ENCODE measurements at places on chromosomes 5 and 9.
A peak's percentile ranks its signal among the peaks of the same experiment; 100 is the strongest.

DNA sequence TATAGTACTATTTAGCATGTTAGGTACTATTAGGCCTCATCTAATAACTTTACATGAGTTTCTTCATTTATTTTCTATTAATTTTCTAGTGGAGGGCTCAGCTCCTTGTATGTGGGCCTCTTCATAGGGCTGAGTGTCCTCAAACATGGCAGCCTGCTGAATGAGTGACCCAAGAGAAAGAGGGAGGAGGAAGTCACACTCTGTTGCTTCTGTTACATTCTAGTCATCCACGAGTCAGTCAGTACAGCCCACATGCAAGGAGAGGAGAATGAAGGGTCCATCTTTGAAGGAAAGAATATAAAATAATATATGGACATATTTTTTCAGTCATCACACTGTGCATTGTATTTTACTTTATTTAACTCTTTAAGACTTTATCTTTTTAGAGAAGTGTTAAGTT, 66.6 kb upstream of the NR3C1 start:
- DNase-seq = no peak

DNA sequence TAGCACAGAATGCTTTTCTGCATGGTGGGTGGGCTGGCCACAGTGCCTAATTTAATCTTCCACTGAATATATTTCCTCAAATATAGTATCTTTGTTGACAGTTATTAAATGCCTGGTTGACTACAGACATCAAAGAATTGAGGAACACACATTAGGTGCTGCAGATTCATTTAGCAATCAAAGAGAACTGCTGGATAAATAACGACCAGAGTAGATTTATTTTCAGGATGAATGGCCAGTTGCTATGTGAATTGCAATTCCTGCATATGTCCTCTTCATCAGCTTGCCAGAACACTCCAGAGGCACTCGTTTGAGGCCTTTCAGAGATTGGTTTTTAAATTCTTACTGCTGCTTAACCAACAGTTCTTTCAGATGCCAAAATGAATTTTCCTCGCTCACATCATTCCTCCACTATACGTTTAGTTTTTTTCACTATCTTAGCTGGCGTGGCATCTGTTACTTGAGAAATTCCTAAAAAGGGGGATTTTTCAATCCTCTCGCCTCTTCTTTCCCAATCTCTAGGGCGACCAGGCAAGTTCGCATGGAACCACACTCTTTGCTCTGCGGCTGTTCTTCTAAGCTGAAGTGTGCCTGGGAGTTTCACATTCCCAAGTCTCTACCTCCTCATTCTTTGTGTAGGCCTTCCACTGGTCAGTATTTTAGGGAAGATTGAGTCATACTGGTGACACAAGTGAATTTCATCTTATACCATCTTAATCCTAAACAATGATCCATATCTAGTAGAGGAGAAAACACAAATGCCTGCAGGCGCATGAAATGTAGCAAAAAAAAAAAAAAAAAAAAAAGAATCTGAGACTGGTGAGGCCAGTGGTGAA, 237.1 kb upstream of the NMUR2 start:
- no peak for DNase-seq

- DNase-seq = peak; percentile 62
Observed at GRCh38 chr9:2053883-2054845, 39.0 kb downstream of the SMARCA2 start.

GRCh38 chr9:71928376-71928775, 16.9 kb downstream of the C9orf85 start:
- DNase-seq = no peak

DNA sequence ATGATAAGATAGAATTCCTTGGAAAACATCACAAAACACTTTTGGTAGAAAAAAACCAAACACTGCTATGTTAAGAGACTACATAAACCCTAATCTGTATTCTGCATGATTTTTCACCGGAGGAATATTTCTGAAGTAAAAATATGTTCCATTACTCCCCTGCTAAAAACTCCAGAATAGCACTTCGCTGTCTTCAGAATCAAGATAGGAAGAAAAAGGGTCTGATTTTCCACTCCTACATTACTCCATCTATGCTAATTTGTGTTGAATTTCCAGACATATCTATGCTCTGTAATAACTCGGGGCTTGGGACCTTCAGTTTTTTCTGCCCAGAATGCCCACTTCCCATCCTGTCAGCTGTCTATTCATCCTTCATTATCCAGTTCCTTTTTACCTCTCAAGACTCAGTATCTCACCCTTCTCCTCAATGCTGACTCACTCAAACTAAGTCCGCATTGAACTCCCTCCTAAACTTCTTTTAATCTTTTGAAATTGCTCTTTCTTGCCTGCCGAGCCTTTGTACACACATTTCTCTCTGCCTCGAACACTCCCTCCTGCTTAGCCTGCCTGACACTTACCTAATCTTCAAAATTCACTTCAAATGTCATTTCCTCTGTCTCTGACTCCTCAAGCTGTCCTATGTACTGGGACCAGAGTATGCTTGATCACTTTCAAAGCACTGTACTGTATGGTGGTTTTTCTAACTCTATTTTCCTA, 171.0 kb downstream of the ARRDC3 start:
- DNase-seq = no peak

DNA sequence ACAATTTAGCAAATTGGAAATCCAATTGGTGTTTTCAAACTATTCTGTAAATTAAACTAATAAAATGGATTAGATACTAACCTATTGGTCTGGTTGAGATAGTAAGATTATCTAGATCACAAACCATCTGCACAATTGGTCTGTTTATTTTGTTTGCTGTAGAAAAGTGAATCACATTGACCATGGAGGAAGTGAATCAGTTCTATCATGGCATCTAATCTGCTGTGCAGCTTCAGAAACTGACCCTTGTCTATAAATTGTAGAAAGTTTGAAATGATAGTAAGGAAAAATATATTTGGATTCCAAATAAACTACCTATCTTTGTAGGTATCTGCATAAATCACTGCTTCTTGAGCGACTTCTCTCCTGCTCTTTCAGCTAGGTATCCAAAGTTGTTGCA, 1865.4 kb downstream of the MAT2B start:
- no peak for DNase-seq

- DNase-seq = peak; percentile 45
Observed at GRCh38 chr5:53481887-53482716, 1.7 kb downstream of the FST start.

GRCh38 chr5:35285011-35285410, 54.7 kb upstream of the PRLR start:
- no peak for DNase-seq

GRCh38 chr9:79220666-79221065, 351.1 kb upstream of the TLE4 start:
- no peak for DNase-seq

GRCh38 chr5:122154491-122154890, 25.1 kb downstream of the ZNF474 start:
- DNase-seq = no peak

GRCh38 chr5:96006291-96006690, 44.6 kb upstream of the ELL2 start:
- no peak for DNase-seq

DNA sequence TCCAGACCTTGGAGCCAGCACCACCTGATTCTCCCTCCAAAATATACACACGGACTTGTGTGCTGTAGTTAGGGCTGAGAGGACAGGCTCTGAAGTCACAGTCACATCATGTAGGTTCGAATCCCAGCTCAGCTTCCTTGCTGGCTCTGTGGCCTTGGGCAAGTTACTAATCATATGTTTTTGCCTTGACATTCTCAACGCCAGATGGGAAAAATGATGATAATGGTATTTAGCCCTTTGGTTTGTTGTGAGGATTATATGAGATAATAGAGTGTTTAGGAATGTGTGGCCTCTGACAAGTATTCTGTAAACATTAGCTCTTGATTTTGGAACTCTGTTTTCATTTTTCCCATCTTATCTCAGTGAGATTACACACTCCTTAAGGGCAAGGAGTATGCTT, 72.5 kb downstream of the PLAC8L1 start:
- no peak for DNase-seq

DNA sequence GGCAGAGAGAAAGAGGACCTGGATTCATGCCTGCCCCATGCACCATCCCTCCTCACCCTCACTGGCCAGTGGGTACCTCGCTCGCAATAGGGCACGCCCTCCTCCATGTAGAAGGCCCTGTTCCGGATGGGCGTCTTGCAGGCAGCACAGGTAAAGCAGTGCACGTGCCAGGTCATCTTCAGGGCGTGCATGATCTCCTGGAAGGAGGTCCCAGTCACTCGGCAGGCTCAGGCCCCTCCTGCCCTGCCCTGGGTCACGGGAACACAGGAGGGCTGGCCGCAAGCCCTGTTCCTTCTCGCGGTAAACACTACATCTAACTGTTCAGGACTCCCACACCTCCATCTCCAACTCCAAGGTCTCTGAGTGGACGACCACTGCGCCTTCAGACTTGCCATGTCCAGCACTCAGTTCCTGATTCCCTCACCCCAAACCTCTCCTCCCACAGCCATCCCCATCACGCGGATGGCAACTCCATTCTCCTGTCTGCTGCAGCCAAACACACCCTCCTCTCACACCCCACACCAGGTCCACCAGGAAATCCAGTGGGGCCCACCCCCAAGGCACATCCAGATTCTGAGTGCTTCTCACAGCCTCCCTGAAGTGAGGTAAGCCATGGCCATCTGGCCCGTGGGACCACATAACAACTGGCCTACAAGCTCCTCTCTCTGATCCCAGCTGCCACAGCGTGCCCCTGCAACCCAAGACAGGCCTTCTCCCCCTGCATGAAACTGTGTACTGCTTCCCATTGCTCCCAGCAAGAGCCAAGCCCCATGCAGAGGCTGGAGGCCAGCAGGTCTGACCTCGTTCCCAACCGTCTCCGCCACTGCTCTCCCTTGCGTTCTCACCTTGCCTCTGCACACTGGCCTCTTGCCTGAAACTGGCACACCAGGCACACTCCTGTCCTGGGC, 10.8 kb upstream of the DBN1 start:
- no peak for DNase-seq

DNA sequence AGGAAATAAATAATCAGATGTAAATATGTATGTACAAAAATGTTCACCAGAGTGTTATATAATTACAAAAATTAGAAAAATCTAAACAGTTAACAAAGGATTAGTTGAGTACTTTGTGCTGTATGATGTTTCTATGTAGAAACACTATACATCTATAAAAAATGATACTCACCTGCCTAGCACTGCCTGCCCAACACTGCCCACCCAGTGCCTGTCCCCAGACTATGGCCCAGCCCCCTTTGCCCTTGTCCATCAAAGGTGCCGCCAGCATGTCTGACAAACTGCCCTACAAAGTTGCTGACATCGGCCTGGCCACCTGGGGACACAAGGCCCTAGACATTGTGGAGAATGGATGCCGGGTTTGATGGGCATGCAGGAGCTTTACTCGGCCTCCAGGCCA, 6.1 kb upstream of the MEGF9 start:
- DNase-seq = no peak

DNA sequence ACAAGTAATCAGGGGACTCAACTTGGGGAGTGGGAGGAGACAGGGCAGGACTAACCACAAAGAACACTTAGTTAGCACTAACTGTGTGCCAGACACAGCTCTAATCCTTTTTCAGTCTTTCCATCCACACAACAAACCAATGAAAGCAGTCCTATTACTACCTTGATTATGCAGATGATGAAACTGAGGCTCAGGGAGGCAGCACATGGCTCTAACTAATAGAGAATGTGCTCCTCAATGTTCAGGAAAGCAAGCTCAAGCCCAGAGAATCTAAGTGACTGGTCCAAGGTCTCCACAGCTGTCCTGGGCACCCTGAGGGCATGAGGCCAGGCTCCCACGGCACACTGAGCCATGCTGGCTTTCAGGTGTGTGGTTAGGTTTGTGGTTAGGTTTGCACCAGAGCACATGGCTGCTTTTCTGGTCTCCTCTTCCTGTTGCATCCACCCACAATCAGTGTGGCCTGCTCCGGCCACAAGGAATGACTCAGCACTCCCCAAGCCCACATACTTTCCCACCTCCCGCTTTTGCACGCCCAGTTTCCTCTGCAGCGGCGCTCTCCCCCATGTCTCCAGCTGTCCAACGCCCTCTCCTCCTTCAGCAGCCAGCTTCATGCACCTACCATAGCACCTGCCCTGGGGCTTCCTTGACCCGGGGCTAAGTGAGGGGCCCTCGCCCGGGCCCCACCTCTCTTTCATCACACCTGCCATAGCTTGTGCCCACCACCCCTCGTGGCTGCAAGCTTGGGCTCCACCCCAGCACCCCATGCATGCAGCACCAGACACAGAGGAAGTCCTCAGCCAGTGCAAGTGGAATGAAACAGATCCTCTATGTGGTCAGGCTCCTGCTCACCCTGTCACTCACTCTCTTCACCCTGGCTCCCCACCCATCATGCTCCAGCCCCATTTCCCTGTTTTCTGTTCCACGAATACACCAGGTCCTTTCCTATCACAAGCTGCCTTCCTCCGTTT, 133.1 kb downstream of the GABBR2 start:
- no peak for DNase-seq

- DNase-seq = no peak
Observed at GRCh38 chr5:158985492-158985891, 114.2 kb downstream of the EBF1 start.

DNA sequence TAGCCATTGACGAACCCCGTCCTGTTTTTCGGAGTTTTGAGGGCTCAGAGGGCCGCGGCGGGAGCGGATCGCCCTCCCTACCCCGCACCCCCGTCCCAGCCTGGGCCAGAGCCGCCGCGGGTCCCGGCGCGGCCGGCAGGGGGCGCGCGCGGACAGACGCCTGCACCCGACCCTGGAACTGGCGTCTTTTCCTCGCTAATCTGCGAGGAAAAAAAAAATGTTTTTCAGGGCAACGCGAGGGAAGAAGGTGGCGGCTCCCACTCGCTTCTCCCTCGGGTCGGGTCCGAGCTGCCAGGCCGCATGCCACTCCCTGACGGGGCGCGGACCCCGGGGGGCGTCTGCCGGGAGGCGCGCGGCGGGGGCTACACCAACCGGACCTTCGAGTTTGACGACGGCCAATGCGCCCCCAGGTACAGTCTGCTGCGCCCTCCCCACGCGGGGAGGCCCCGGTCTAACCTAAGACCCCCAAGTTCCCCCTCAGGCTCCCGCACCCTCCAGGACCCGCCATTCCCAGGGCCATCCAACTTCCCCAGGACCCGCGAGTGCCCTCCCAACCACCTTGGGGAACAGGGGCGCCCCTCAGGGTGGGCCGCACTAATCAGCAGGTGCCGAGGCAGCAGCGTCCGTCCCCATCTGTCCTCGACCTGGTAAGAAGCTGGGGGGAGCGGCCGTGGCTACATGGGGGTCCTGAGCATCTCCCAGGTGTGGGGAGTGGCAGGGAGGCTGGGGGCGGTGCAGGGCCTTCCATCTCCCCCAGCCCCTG, at the start of gene KCNT1:
KCNT1 (plus strand) TSS at position 227 of the 763 bp plus-strand sequence; CDS start at position 301, 74 bp downstream.
- peak; percentile 36 for DNase-seq

- DNase-seq = no peak
Observed at GRCh38 chr5:2005101-2006041, 122.6 kb upstream of the IRX4 start.

Measured in activated gamma-delta T cell treated with Interleukin-2 at 50 U/mL for 16 hours (primary cell).